Activated CD8-positive, alpha-beta memory T cell treated with anti-CD3 and anti-CD28 coated beads, Interleukin-2, amount 10 ng/mL, durations not matched to agents 7 days and 5 days (primary cell): ENCODE measurements at places on chromosomes 5 and 9. TPM values are rescaled to one million over a fixed set of nuclear protein-coding genes. Genes with fewer than 3 reads are reported as not detected.

CEL gene
- 1.7 TPM for total RNA-seq

IL4 gene
- 0.53 TPM for total RNA-seq

PCDHGA3 gene
- 0.15 TPM for total RNA-seq

FOXD4L4 gene
- not detected for total RNA-seq

PHYHD1 gene
- 0.63 TPM for total RNA-seq

DNAI1 gene
- total RNA-seq, result not detected

HNRNPK gene
- 550 TPM for total RNA-seq

ACTBL2 gene
- not detected for total RNA-seq

KIF4B gene
- total RNA-seq, result 0.09 TPM

ALDH1A1 gene
- not detected for total RNA-seq

PCDHGA5 gene
- total RNA-seq, result 0.09 TPM

SPAAR gene
- not detected for total RNA-seq

SLC34A3 gene
- total RNA-seq, result not detected

CCDC180 gene
- 5.3 TPM for total RNA-seq

CDC26 gene
- 33.6 TPM for total RNA-seq

TIMD4 gene
- 10.2 TPM for total RNA-seq

PIP5KL1 gene
- 1.8 TPM for total RNA-seq

INIP gene
- total RNA-seq, result 36.8 TPM

ZNF366 gene
- not detected for total RNA-seq

PRRX2 gene
- 0.28 TPM for total RNA-seq

ZNF474 gene
- total RNA-seq, result 0.35 TPM

LCN6 gene
- total RNA-seq, result not detected

BARHL1 gene
- not detected for total RNA-seq
